ENCODE measurements at places on chromosomes 7 and 10.

GRCh38 chr7:155051355-155051754 is 18.8 kb upstream of the HTR5A start:
- DNase-seq: no peak

- no peak for DNase-seq
Measured at GRCh38 chr7:45179666-45180065, 22.1 kb downstream of the RAMP3 start.

DNA sequence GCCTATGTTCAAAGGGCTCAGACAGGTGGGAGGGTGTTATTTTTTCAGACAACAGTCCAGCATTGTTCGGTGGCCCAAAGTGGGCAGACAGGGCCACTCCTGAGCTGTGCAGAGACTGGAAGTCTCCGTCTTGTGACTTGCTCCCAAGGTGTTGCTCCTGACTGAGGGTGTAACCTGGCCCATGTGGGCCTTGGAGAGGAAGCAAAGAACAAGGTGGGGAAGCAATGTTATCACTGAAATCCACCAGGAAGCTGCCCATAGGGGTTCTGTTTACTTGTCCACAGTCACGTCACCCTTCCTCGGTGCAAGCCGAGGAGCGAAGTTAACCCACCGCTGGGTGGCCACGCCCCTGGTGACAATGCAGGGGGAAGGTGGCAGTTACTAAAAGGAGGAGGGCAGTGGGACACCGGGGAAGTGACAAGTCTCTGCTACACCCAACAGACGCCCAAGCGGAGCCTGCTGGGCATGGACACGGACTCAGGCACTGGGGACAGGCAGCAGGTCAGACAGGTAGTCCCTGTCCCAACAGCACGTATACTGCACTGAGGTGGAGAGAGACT is 311.6 kb upstream of the MKI67 start:
- no peak for DNase-seq

DNA sequence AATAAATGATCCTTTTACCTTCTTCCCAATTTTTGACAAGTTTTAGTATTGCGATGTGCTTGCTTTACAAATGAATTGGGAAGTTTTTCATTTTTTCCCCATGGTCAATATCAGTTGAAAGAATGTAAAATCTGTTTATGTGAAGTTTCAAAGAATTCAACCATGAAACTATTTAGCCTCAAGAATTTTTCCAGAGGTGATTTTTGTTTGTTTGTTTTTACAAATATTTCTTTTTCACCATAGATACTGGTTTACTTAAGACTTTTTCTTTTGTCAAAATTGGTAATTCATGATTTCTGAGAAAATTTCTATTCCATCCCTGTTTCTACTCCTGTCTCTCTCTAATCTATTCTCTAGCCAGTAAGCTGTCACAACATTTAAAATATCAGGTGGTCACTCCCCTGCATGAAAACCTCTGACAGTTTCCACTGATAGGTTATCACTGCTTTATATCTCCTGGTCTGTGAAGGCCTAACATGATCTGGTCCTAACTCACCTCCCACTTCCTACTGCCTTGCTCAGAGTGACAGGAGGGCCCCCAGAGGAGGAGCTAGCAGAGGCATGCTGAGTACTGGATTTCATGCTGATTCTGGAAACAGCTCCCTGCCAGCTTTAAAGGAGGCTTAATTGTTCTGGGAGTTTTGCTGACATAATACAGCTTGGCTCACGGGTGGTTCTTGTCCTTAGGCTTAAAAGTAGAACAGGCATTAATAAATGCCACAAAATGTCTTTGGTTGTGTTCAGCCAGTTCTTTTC is 7.6 kb upstream of the ARMS2 start:
- DNase-seq: no peak

DNA sequence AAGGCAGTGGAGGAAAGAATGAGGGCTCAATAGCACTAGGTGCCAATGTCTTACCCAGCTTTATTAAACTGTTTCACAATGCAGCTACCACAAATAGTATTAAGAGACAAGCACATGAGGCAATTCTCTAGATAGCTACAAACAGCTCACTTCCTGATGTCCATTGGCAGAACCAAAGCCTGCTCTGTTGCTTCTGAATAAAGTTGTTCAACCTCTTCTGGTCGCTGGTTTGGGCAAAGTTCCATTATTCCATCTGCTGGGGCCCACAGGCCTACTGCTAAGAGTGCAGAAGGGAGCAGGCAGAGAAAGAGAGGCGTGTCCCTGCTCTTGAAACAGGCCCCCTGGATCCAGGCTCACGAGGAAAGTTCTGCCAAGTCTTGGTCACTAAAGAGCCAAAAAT is 173.9 kb downstream of the ZNF438 start:
- no peak for DNase-seq

- no peak for DNase-seq
Measured at GRCh38 chr7:135889823-135890222, 87.3 kb downstream of the MTPN start.

DNA sequence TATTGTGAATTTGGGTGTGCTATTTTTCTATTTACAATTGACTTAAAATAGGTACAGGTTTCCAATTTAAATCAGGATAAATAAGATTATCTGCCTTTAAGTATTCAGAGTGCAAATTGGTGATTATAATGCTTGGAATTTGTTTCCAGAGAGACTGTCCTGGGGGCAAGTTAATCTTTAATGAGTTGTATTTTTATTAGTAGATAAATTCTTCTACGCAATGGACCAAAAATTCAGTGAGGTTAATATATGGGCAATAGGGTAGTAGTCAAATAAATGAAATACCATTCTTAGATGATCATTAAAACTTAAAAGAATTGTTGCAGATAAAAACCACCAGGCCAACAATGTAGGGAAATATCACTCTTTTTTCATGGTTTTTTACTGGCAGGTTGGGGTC is 3.4 kb downstream of the BICC1 start:
- no peak for DNase-seq
